ENCODE measurements at places on chromosomes 13 and 19.

GRCh38 chr13:59755632-59756290, 408.0 kb downstream of the DIAPH3 start:
- no peak for DNase-seq

DNA sequence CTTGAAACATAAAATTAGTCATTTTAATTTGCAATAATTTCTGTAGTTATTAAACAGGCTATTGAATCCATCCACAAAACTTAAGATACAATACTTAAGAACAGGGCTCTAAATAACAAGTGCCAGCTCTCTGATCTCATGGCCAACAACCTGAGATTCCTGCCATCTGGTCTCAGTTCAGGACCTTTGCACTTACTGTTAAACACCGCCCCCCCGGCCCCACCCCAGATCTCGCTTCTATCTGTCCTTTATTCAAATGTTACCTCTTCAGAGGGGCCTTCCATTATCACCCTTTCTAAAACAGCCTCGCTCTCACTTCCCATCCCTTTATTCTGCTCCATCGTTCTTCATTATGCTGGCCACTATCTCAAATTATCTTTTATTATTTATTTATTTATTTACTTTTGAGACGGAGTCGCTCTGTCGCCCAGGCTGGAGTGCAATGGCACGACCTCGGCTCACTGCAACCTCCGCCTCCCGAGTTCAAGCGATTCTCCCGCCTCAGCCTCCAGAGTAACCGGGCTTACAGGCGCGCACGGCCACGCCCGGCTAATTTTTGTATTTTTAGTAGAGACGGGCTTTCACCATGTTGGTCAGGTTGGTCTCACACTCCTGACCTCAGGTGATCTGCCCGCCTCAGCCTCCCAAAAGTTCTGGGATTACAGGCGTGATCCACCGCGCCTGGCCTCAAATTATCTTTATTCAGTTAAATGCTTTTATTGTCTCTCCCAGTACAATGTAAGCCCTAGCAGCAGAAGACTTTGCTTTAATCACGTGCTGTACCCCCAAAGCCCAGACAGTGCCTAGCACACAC, 838 bp upstream of the SNRNP70 start:
- no peak for DNase-seq

- no peak for DNase-seq
Observed at GRCh38 chr13:44040818-44041100, 161.1 kb downstream of the LACC1 start.

DNA sequence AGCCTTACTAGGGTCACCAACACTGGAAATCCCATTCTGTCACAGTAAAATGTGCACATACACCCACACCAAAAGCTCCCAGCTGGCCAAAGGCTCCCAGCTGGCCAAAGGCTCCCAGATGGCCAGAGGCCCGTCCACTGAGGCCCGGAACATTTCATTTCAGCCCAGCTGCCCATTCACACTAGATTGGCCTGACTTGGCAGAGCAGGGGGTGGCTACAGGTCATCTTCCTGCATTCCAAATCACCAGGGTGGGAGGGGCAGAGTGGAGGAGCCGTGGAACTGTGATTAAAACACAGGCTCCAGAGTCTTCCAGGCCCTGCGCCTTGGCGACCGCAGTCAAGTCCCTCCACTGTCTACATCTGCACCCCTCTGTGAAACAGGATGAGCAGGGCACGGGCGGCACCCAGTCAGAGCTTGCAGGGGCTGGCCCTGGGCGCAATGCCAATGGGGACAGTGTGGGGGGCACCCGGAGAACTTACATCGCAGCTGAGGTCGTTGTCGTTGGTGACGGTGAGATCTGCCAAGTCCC, 10.1 kb upstream of the PRKD2 start:
- DNase-seq = no peak

DNA sequence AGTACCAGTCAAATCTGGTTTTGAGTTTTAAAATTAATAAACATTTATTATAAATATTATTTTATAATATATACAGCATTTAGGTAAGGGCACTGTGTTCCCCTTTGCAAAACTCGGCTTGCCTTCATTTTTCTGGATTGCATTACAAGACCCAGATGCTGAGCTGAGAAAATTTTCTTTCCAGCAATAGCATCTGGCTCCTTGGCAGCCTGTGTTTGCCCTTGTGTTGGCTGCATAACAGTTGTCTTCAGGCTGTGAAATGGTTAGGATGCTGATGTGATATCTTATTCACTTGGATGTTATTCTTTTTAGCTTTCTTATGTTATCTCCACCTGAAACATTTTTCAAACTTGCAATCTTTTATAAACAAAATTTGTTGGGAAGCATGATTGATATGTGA, 784.4 kb downstream of the DACH1 start:
- no peak for DNase-seq

DNA sequence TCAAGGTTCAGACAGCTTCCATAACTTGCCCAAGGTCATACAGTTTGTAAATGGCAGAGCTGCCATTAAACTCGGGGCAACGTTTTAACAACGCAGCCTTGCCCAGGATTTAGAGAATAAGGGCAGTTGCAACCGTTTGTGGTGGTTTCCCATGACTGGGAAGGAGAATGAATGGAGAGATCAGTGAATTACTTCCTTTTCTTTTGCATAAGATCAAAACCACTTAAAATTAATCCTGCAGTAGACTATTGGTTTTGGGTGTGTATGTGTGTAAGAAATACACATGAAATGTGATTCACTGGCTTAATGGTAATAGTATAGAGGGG, 179.1 kb upstream of the MIR17HG start:
- DNase-seq = no peak
